Activated CD8-positive, alpha-beta memory T cell treated with anti-CD3 and anti-CD28 coated beads for 48 hours (primary cell): ENCODE measurements at places on chromosomes 16 and 17.
A peak's percentile ranks its signal among the peaks of the same experiment; 100 is the strongest.

- no peak for DNase-seq
Observed at GRCh38 chr17:54196751-54197150, 374.0 kb downstream of the KIF2B start.

DNA sequence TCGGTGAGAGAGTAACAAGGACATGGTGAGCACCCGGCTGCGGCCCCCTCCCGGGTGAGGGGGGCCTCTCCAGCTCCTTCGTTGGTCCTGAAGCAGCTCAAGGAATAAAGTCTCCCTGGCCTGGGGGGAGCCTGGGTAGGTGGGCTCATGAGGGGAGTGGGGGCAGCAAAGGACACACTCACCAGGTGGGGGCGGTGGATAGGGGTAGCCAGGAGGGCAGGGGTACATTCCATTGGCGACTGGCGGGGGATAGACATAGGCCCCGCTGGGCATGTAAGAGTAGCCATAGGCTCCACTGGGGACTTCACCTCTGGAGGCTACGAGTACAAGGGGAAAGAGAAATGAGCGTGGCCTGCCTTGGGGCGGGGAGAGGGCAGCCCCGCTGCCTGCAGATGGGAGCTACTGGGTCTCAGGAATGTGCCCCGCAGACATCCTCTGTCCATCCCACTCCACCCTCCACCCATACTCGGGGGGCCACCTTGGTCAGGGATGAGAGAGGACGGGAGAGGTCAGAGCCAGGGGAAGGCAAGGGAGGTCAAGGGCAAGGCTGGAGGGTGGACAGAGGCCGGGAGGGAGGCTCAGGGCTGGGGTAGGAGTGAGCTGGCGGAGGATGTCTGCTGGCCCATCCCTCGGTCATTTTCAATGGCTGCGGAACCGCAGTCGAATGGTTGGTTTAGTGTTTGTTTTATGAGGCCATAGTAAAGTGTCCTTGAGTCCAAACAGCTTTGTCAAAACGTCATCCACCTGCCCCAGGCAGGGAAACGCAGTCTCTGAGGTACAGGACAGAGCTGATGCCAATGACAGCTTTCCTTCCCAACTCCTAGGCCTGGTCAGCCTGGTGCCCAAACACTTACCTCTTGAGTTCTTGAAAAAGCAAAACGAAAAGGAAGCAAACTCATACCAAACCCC, 3.7 kb upstream of the UNC13D start:
- DNase-seq, result no peak

GRCh38 chr16:79215289-79215688, 385.2 kb downstream of the MAF start:
- no peak for DNase-seq

DNA sequence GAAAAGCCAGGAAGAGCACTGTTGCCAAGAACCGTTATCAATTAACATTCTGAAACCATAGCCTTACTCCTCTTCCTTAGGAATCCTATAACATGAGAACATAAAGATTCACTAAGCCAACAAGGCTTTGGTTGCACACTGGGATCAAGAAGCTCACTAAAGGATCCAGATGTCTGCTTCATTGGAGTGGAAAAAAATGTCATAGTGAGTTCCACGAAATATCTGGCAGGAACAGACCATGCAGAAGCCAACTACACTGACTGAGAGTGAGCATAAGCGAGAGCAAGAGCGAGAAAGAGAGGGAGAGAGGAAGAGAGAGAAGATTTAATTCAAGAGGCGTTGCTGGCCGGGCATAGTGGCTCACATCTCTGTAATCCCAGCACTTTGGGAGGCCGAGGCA, 13.4 kb upstream of the MEIOC start:
- DNase-seq, result no peak

DNA sequence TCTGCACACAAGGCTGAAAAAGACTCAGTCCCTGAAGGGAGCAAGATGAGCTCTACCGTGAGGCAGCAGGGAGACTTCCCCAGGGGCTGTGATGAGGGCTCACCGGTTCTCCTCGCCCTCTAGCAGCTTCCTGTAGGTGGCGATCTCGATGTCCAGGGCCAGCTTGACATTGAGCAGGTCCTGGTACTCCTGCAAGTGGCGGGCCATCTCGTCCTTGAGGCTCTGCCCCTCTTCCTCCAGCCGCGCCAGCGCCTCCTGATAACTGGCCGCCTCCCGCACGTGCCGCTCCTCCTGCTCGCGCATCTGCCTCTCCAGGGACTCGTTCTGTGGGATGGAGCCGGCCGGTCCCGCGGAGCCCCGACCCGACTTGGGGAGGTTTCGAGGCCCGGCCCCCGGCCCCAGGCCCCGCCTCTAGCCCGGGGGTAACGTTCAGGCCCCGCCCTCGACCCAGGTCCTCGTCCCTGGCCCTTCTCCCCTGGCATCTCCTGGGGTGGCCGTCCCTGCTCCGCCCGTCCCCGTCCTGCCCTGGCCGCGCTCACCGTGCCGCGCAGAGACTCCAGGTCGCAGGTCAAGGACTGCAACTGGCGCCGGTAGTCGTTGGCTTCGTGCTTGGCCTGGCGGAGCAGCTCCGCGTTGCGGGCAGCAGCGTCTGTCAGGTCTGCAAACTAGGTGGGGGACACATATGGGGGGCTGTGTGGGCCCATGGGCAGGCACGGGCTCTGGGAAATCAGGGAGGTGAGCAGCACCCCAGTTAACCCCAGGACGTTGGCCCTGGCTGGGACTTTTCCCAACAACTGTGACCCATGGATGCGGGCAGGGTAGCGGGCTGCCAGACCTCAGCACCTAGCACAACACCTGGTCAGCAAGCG, 3.9 kb downstream of the GFAP start:
- peak; percentile 9 for DNase-seq

DNA sequence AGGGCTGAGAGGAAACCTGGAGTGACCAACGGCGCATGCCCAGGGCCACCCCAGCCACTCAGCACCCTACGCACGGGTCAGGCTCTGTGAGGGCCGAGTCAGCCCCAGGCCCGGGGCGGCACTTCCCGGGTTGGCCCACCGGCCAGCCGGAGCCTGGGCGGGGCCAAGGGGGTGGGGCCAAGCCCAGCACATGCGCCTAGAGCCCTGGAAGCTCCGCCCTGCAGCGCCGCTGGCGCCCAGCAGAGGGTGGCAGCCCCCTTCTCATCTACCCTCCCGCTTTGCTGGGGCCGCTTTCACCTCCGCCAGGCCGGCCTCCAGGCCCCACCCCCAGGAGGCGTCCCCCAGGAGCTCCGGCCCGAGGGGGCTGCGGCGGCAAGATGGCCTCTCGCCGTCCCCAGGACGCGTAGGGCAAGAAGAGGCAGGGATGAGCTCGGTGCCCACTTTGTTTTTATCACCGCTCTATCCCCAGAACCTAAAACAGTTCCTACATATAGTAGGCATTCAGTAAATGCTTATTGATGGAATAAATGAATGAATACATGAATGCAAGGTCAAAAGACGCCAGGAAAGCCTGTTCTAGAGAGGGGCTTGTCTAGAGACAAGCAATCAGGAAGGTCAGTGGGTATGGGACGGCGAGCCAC, 31.3 kb downstream of the MYO18A start:
- DNase-seq, result peak; percentile 78

DNA sequence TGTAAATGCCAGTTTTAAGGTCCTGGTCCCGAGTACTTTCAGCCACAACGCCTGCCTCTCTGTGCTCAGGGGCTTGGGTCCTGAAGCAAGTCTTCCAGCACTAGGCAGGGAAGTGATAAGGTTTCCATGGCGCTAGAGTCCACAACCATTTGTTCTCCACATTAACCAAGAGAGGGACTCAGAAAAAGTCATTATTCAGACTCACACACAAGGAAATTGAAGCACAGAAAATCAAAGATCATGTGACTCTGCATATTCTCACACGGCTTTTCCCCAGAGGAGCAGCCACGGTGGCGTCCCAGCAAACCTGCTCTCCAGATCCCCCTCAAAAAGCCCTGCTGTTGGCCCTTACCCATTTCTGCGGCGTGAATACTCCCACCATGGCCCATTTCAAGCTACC, 9.7 kb downstream of the ENPP7 start:
- no peak for DNase-seq

DNA sequence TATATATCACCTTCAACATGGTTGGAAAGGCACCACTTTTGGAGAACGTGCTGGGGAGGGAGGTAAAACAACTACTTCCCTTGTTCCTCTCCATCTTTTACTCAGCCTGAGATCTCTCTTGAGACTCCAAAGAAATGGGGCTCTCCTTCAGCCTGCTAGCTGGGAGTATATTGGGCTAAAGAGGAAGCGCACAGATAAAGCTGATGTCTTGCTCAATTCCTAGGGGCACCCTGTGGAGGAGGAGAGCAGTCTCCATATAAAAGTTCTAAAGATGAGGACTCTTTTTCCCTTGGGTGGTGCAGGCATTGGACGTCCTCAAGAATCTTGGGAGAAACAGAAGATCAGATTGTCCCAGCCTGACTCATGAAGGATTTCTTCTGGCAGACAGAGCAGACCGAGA, 4.6 kb upstream of the ETV4 start:
- no peak for DNase-seq

- DNase-seq, result no peak
Observed at GRCh38 chr16:47230296-47230695, 86.6 kb upstream of the NETO2 start.

DNA sequence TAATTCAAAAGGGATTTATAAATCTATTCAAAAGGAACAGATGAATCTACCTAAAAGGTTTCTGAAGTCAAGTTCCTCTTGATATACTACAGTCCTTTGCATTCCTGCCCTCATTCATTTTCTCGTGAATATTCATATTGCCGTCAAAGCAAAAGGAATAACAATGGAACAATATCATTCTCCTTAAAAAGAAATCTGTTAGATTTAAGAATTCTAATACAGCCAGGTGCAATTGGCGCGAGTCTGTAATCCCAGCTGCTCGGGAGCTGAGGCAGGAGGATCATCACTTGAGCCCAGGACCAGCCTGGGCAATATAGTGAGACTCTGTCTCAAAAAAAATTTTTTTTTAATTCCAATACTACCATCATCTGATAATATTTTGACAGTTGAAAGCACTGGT, 130.3 kb downstream of the BRIP1 start:
- no peak for DNase-seq

DNA sequence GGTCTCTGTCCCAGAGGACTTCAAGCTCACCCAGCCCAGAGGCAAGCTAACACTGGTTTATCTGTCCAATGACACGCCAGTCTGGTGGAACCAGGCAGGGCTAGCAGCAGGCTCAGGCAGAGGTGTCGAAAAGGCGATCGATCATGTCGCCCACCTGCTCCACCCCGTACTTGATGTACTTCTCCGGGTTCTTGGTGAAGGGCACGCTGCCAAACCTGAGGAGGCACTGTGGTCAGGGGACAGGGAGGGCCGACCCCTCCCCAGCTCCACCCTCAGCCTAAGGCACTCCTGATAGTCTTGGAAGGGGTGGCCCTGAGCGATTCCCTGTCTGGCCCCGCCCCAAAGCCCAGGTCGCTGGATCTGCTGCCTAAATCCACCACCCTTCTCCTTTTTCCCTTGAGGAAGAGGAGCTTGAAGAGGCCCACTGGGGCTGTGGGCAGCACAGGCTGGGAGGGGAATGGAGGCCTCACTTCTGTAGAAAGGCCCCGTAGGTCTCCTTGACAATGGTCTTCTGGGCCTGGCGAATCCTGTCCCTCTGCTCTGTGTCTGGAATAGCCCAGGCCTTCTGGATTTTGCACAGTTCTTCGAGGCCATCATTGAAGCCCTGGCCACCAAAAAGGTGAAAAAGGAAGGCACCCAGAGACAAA, 4.7 kb downstream of the ZACN start:
- DNase-seq, result no peak

- no peak for DNase-seq
Observed at GRCh38 chr16:57929250-57929649, 41.7 kb downstream of the CNGB1 start.

DNA sequence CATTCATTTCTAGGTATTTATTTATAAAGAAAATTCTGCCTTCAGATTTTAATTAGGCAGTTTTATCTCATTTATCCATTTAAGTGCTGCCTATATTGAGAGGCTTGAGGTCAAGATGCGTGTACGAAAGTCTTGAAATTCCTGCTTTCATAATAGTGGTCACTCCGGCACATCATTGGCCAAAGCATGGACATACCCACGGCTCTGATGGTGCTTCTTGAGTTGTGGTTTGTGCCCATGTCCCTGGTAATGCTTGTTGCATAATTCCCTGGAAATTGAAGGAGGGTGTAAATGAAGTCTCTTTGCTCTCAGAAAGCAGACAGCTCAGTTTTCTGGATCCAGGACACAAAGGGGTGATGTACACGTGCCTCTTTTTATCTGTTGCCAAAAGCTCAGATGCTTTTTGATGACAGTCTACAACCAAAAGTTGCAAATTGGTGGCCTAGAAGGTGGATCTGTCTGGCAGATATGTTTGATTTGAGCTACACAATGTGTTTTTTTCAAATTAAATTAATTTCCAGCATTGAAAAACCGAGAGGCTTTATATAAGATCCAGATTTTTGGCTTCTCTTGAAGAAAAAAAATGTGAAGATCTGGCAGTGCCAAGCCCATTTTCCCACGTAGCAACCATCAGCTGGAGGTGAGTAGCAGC, 94.4 kb downstream of the SHISA9 start:
- no peak for DNase-seq

DNA sequence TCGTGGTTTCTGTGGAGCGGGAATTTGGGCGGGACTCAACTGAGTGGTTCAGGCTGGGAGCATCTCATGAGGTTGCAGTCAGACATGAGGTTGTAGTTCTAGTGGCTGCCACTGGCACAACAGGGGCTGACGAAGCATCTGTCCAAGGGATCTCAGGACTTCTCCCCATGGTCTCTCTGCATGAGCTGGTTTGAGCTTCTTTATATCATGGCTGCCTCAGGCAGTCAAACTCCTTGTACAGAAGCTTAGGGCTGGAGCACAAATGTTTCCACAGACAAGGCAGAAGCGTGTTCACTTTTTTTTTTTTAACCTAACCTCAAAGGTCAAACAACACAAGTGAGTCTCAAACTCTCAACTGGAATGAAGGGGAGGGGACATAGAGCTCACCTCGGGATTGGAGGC, 243.3 kb downstream of the MSI2 start:
- DNase-seq, result no peak

DNA sequence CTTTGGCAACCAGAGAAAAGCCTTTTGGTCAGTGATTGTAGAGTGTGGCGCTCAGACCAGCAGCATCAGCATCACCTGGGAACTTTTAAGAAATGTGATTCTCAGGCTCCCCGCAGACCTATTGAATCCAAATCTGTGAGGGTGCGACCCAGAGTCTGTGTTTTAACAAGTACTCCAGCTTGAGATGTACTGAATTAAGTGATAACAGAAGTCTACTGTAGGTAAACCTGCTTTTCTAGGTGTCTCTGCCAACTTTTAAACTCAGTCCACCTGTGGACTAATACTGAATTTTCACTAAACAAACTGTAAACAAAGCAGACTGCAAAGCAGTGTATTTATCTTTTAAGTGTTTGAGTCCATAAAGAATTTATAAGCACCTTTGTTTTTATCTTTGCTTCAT, 43.6 kb downstream of the NUP93 start:
- DNase-seq, result no peak

DNA sequence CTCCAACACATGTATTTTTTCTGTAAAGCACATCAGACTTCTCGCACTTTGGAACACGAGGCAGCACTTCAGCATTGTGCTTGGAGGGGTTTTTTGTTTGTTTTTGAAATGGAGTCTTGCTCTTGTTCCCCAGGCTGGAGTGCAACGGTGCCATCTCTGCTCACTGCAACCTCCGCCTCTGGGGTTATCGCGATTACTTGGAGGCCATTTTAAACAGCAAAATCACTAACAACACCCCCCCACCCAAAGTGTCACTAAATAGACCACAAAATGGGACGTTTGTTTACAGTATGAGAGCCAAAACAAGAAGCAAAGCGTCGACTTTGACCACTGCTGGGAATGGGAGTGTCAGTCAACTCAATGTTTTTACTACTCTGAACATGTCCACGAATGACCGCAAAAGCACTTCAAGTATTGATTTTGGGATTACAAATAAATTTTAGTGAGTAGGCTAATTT, 9.0 kb upstream of the C16orf87 start:
- no peak for DNase-seq

- DNase-seq, result no peak
Observed at GRCh38 chr17:12362853-12363455, 302.7 kb upstream of the MYOCD start.
